ENCODE measurements at places on chromosomes 5 and 9.

DNA sequence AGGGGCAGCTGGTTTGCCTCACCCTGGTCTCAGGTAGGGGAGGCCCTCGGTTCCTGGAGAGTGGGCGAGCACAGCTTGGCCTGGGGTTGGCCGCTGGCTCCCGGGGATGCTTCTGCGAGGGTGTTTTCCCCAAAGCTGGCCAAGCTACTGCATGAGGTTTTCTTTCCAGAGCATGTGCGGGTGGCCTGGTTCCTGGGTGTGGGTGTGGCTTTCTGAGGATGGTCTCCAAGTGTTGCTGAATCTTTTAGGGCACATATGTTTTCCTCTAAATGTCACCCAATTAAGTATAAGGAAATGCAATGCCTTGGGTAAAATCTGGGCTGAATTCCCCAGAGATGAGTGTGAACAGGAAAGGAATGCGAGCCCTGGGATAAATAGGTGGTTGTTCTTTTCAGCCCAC is 115.8 kb upstream of the ICE1 start:
- no peak for DNase-seq

GRCh38 chr9:96612105-96612965 is 7.3 kb downstream of the CDC14B start:
- peak; percentile 53 for DNase-seq

DNA sequence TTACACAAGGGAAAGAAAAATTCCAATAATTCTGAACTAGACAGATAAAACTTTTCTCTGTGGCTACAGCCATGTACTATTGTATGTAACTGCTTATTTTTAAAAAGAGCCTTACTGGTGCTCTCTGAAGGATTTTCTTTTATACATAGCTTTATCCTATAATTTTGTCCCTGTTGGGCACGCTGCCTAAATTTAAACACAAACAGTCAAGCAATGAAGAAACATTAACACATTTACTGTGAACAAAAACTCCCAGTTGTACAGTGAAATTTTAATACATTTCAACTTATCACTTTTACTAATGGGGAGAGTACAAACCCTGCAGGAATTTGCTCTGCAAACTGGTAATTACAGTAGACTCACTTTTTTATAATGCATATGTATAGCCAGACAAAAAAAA is 273.3 kb downstream of the BNC2 start:
- DNase-seq = no peak

DNA sequence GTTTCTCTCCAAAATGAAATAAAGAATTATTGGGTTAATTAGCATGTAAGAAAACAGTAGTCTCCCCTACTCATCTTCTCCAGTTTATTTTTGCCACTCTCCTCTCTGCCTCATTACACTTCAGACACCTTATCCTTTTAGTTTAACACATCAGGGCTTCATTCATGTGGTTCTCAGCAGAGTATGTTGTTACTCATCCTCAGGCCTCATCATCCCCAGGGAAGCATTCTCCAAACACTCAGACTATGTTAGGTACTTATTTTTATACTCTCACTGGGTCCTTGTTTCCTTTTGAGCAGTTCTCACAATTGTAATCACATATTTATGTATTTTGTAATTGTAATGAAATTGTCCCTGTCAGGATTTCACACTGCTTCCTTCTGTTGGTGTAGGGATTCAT is 470.5 kb downstream of the PDE4D start:
- peak; percentile 65 for DNase-seq

- DNase-seq = no peak
Measured at GRCh38 chr5:146848133-146848532, 30.4 kb downstream of the PPP2R2B start.

DNA sequence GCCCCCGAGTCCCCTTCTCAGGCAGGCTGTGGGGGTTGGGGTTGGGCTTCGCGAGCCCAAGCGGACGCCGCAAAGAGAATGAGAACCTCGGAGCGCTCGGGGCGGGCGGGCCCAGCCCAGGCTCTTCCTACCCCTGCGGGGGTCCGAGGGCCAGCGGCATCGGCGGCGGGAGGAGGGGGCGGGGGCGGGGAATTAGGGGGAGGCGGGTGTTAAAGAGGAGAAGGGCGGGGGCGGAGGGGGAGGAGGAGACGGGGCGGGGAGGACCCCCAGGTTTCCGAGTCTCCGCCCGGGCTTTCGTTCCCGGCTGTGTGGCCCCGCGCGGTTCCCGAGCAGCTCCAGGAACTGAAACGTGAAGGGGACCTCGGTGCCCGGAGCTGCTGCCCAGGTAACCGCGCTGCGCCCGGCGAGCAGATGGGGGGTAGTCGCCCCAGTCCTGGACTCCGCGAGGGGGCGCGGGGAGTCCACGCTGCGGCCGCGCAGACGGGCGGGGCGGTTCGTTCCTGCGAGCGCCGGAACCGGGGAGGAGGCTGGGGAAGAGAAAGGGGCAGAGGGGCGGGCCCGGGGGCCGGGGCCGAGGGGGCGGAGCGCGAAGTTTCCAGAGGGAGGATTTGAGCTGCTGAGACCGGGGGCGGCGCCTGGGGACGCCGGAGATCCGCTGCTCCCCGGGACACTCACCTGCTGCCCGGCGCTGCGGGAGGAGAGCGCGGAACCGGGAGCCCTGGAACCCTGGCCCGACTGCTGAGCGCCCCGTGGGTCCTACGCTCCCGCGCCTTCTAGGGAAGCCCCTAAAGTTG is 38.4 kb upstream of the PLEKHG4B start:
- peak; percentile 73 for DNase-seq

GRCh38 chr9:5122116-5122515 is 63.3 kb downstream of the INSL6 start:
- DNase-seq = no peak

DNA sequence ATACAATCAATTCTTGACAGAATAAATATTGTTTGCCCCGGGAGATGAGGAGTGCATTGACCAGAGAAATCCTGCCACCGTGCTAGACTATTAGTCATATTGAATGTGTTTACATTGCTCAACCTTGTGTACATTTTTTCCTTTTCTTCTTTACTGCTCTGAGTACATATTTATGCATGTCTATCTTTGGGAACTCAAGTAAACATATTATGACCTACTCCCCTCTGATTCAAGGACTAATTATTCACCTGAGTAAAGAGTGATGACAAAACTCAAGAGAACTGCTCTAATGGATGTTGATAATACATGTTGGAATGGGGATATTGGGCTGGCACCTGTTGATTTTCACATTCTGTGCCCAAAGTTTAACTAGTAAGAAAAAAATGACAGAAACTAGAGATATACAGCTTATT is 3.9 kb upstream of the SPINK1 start:
- no peak for DNase-seq

DNA sequence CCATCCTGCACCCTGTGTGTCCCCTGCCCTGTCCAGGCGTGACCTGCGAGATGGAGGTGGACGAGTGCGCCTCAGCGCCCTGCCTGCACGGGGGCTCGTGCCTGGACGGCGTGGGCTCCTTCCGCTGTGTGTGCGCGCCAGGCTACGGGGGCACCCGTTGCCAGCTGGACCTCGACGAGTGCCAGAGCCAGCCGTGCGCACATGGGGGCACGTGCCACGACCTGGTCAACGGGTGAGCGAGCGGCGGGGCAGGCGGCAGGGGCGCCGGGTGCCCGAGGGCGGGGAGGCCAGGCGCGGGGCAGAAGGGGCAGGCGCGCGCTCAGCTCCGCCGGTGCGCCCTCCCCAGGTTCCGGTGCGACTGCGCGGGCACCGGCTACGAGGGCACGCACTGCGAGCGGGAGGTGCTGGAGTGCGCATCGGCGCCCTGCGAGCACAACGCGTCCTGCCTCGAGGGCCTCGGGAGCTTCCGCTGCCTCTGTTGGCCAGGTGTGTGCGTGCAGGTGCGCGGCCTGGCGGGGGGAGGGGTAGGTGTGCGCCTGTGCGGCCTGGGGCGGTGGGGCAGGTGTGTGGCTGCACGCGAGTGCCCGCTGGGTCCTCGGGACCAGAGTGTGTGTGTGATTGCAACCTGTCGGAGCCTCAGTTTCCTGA is 10.0 kb downstream of the CRB2 start:
- DNase-seq = no peak

DNA sequence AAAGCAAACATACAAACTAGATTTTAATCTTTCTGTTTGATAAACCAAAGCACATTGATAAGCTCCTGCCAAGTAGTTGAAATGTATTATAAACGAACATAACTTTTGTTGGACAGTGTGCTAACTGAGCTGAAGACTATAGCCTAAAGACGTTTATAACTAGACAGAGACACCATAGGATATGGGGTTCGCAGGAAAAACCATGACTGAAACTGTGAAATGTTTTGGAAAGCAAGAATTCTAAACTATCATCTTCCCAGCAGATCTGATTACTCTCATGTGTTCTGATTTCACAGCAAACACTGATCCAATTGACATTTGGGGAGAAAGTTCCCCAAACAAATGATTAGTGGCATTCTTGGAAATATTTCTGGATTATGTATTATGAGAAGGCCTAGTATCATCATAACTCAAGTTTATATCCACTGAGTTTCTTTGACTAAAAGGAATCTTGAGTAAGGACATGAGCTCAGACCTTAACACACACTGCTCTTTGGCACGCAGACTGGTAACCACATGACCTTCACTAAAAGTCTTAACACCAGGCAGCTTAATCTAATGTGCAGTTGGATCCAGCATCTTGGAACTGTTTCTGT is 375.2 kb downstream of the ZNF608 start:
- DNase-seq = no peak

GRCh38 chr9:122325124-122325523 is 45.7 kb upstream of the PTGS1 start:
- DNase-seq = no peak

GRCh38 chr5:69252437-69252836 is 17.8 kb downstream of the CDK7 start:
- no peak for DNase-seq
